ENCODE measurements at places on chromosomes 11 and 22.

- no peak for DNase-seq
Measured at GRCh38 chr11:84899134-84899533, 728.0 kb downstream of the DLG2 start.

DNA sequence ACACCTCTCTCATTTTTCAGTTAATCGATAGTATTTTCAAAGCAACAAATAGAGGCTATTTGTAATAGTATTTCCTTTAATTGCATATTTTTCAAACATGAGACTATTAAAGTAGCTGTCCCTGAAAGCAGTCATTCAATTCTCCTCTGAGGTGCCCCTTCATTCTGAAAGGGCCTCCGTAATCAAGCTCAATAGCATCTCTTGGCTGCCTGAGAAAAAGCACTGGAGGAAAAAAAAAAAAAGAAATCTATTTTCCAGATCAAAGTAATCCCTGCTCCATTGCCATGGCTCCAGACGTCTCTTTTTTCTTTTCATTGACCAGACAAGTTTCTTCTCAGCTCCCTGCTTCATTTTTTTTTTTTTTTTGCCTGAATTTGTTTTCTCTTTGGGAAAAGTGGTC, 154.5 kb upstream of the BLID start:
- DNase-seq, result no peak

GRCh38 chr11:6681949-6682348, 1.2 kb downstream of the MRPL17 start:
- no peak for DNase-seq

- no peak for DNase-seq
Measured at GRCh38 chr11:76723548-76723947, 53.0 kb upstream of the LRRC32 start.

DNA sequence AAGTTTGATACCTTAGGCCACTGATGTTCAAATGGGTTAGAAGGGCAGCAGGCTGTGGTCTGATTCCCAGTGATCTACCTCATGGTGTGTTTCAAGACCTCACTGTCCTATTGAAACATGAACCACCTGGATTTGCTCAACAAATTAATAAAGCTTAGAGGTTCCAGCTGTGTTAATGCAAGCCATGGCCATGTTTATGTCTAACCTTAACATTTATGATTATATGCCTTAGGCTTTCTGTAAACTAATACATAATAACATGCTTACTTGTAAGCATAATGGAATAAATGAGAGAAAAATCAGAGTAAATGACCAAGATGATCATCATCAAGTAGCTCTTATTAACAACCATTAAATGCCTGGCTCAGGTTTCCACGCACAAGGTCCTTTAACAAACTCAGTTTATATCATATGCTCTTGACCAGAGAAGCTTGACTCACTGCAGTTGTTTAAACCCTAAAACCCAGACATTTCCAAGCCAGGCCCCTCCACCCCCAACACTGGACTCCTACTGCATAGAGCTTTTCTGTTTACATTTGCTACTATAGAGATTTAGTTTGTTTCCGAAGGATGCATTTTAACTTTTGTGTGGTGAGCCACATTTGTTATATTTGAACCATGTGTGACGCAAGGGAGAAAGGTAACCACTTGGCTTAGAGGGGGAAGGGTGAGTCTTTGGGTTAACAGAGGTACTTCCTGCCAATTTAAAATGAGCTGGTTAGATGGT, 43.7 kb downstream of the KREMEN1 start:
- DNase-seq, result no peak

DNA sequence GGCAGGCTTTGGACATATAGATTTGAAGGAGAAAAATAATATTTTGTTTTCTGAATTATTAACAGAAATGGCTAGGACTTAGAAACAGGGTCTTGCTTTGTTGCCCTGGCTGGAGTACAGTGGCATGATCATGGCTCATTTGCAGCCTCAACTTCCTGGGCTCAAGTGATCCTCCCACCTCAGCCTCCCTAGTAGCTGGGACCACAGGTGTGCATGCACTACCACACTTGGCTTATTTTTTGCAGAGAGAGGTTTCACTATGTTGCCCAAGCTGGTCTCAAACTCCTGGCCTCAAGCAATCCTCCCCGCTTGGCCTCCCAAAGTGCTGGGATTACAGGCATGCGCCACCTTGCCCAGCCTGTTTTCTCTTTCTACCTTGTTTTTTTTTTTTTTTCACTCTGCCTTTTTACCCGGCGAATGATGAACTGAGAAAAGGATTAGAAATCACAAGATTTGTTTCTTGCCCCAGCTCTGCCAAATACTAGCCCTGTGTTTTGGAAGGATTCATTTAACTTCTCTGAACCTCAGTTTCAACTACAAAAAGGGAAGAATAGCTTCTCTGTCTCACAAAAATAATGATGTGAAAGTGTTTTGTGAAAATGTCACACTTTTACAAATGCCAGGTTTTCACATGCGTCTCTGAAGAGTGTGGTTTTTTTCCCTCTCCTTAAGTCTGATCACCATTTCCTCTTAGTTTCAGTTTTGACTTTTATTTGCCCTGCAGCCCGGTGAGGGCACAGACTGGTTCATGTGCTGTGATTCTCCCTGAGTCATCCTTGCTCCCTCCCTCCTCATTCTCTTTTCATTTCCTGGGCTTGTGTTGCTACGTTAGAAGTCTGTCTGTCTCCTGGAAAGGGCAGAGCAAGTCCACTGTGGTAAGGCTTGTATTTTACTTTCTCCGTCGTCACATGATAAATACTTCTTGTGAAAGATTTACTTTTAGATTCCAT, 67.7 kb downstream of the BCL2L13 start:
- peak; percentile 33 for DNase-seq

- DNase-seq, result no peak
Measured at GRCh38 chr11:16346975-16347374, 9.4 kb downstream of the SOX6 start.

GRCh38 chr11:110219006-110219785, 77.2 kb downstream of the RDX start:
- DNase-seq, result no peak

DNA sequence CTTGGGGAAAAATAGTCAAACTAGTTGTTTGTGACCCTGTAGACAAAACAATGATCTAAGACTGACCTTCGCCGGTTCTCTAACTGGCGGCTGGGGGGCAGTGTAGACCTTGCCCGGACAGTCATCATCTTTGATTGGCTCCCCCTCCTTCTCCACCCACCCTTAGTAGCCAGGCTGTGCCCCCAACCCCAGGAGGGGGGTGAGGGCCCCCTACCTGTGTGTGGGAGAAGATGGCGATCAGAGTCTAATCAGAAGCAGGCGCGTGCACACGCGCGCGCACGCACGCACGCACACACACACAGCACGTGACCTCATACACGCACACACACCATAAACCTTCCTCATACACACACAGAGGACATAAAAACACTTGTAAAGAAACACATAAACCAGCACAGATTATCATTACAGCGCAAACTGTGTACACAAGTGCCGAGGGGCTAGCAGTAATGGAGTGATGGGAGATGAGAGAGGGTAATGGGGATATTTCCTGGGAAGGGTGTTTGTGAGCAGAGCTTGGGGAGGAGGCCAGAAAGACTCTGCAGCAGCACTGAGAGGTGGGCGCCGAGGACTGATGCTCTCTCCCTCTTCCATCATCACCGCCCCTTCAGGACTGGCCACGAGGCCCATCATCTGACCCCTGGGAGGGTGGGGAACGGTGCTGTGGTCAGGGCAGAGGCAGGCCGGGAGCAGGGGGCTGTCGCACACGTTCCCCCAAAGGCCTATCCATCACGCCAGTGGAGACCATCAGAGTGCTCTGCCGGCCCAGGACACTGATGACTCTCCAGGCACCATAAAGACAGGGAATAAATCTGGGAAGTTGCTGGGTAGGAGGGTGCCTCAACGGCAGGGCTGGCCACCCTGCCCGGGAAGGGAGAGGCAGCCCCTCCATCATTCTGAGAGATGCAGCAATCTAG, 12.2 kb downstream of the NECTIN1 start:
- DNase-seq, result no peak

- DNase-seq, result no peak
Measured at GRCh38 chr11:101354801-101355200, 225.2 kb upstream of the PGR start.

- no peak for DNase-seq
Measured at GRCh38 chr11:124577716-124578427, 8.1 kb downstream of the OR8A1 start.

DNA sequence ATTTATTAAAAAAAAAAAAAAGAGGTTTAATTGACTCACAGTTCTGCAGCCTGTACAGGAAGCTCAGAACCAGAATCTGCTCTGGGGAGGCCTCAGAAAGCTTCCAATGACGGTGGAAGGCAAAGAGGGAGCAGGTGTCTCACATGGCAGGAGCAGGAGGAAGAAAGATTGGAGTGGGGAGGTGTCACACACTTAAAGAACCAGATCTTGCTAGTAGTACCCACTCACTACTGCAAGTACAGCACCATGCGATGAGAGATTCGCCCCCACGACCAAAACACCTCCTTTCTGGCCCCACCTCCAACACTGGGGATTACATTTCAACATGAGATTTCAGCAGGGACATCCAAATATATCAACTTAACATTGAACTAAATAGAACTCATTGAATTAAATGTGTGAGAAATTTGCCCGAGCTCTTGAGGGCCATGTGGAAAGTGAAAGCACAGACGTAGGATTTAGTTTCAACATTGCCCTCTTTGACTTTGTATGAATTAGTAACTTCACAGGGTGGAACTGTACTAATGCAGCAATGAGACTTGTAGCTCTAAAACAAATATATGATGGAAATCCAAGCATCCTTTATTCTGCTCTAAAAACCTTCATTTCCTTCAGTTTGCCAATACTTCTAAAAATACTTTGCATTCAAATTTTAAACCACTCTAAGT, 628.2 kb downstream of the FAM181B start:
- DNase-seq, result no peak

Data from stimulated activated CD4-positive, alpha-beta T cell treated with anti-CD3 and anti-CD28 coated beads, Interleukin-2, amount 100 ng/mL, for 4 hours (primary cell).